Neural crest cell (in vitro differentiated cells): ENCODE measurements at places on chromosomes 7 and 10. TPM values are rescaled to one million over a fixed set of nuclear protein-coding genes. Genes with fewer than 3 reads are reported as not detected.

Gene GALNT17
- total RNA-seq, result 10.4 and 11.0 TPM in 2 replicates

Gene HOXA3
- total RNA-seq, result 10.6 and 11.3 TPM in 2 replicates

Gene AKR1C4
- total RNA-seq, result not detected in 2 replicates

Gene KCND2
- total RNA-seq, result 0.59 and 0.61 TPM in 2 replicates

Gene HECW1
- 2.8 and 3.6 TPM in 2 replicates for total RNA-seq

Gene SAMD9L
- not detected in 2 replicates for total RNA-seq

Gene TCAF2
- total RNA-seq, result 0.09 and 0.11 TPM in 2 replicates
